Hematopoietic multipotent progenitor cell treated with erythropoietin and hydrocortisone succinate and interleukin-3 and kit ligand, for 6 days (in vitro differentiated cells): ENCODE measurements at places on chromosomes 7 and 10.
A peak's percentile ranks its signal among the peaks of the same experiment; 100 is the strongest.

- DNase-seq: peak; percentile 76
These were observed 83.7 kb upstream of the BET1 start for GRCh38 chr7:94087664-94088352.

DNA sequence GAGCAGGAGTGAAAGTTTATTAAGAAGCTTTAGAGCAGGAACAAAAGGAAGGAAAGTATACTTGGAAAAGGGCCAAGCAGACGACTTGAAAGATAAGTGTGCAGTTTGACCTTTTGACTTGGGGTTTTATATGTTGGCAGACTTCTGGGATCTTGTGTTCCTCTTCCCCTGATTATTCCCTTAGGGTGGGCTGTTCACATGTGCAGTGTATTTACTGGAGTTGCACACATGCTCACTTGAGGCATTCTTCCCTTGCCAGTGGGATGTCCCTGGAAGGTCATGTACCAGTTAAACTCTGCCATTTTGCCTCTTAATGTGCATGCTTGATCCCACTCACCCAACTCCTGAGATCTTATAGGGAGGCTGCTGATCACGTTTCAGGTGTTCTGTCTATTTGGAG lies 23.4 kb upstream of the ARHGAP12 start:
- peak; percentile 91 for DNase-seq

GRCh38 chr10:74644738-74645137 lies 181.7 kb upstream of the KAT6B start:
- DNase-seq: no peak

- DNase-seq: no peak
These were observed 125.1 kb upstream of the PPIF start for GRCh38 chr10:79222186-79222585.

- no peak for DNase-seq
These were observed 125.7 kb upstream of the FAM3C start for GRCh38 chr7:121521711-121522400.

- DNase-seq: no peak
These were observed 472.4 kb downstream of the ANKRD7 start for GRCh38 chr7:118696879-118697278.
